ENCODE measurements at places on chromosomes 4 and X.

DNA sequence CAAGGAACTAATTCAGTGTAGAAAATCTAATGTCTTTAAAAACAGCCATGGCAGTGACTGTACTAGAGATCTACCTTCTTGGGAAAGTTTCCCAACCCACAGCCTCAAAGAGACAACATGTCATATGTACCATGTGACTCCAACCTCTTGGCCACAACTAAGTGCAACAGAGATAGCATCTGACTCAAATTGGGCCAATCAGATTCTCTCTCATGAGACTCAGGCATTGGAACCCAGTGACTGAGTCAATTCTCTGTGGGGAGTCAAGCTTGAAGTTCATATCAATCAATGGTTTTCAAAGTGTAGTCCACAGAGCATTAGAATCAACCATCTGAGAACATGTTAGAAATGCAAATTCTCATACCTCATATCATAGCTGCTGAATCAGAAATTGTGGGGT is 123.3 kb downstream of the MBNL3 start:
- no peak for DNase-seq

GRCh38 chr4:152677117-152677516 is 2.7 kb downstream of the TMEM154 start:
- DNase-seq: peak; percentile 10

DNA sequence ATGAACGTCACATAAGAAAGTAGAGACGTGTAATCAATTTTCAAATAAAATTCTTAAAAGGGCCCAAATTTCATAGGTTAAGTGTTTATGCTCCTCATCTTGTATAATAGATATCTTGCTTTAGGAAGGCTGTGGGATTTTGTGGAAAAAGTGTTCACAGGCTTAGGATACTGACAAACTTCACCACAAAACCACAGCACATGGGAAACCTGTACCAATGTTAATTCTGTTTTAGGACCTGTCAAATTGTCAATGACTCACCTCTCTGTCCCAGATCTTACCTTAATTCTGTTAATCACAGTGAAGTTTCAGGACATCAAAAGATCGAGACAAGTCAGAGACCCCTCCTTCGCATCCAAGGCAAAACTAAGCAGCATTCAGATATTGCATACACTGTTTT is 24.2 kb downstream of the FGFBP1 start:
- DNase-seq: peak; percentile 6

GRCh38 chr4:41550308-41550707 is 12.4 kb downstream of the LIMCH1 start:
- no peak for DNase-seq

DNA sequence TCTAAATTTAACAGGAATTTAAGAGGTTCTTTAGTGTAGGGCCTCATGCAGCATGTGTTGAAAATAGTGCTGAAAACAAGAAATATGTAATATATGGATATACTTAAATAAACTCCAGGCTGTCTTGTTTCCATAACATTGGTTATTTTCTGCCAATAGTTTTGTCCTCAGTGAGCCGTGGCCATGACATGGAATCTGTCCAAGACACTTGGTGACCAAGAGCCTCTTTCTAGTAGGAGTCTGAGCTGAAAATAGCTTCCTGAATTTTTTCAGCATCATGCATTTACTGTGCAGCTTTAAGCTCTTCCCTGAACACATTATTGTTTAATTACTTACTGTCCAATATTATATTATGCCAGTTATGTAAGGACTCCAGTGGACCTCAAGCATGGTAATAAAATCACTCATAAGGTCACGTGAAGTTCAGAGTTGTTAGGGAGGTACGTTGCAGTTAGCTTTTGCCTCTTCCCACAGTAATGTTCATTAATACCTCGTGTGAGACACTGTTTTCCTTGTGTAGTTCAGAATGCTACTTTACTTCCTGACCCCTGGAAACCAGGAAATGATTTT is 488.2 kb downstream of the GRID2 start:
- DNase-seq: no peak

- DNase-seq: peak; percentile 21
Measured at GRCh38 chrX:19440713-19441112, 74.6 kb downstream of the MAP3K15 start.
